HCEC 1CT (cell line): ENCODE measurements at places on chromosomes 6 and 20.

DNA sequence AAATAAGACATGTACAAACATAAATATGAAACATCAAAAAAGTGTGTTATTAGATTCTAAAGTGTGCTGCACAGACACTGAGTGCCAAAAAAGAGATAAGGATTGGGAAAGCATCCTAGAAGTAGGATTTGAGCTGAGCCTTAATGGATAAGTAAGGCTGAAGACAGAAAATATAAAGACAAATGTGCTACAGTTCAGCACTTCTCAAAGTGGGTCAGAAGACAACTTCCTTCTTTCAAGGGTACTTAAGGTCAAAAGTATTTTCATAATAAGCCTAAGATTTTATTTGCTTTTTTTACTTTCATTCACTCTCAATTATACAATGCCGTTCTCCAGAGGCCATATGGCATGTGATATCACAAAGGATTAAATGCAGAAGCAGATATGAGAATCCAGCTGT, 16.8 kb downstream of the USP45 start:
- DNase-seq = no peak

GRCh38 chr20:37278966-37279590, 10.4 kb upstream of the MANBAL start:
- no peak for DNase-seq

GRCh38 chr6:142241061-142241460, 60.7 kb upstream of the ADGRG6 start:
- DNase-seq = no peak

DNA sequence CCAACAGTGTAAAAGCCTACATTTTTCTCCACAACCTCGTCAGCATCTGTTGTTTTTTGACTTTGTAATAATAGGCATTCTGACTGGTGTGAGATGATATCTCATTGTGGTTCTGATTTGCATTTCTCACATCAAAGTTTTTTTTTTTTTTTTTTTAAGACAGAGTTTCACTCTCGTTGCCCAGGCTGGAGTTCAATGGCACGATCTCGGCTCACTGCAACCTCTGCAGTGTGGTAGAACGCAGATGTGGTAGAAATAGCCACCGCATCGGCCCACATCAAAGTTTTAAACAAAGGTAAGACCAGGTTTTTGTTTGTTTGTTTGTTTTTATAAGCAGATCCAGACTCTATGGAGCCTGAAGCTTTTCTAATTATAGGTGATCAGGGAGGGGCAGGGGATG, 12.7 kb upstream of the PPP1R3G start:
- DNase-seq = no peak

DNA sequence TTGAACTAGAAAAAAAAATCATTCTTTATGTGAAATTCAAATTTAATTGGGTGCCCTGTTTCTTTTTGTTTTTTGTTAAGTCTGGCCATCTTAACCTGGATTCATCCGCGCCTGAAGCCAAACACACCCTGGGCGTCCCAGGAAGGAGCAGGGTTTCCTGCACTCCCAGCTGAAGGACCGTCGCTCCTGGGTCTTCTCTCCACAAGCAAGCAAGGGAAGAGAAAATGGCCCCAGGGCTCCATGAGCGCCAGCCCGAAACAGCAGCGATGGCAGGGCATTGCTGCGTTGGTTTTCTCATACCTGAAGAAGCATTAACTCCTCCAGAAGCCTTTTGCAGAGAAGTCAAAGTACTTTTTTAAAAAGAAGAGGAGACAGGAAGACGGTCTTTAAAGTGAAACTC, 105.4 kb upstream of the AFDN start:
- DNase-seq = no peak

DNA sequence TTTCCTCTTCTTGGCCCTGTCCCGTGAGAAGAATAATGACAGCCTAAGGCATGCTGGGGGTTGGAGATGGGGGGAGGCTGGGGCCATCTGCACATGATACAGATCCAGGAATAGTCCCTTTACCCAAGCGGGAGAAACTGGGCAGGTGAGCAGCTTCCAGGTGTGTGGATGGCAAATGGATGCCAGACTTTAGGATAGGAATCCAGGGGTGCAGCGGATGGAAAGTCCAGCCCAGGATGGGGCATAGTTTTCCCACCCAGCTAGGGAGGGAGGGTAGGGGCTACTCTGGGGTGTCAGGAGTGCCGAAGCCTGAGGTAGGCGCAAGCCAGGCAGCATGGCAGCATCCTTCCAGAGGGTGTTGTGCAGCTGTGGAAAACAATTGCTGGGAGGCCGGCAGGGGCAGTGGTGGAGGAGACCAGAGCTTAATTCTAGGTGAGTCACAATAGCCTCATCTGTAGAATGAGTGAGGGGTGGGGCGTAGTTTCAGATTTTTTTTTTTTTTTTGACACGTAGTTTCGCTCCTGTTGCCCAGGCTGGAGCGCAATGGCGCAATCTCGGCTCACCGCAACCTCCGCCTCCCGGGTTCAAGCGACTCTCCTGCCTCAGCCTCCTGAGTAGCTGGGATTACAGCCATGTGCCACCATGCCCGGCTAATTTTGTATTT, 15.4 kb upstream of the FAM110A start:
- peak; percentile 16 for DNase-seq

DNA sequence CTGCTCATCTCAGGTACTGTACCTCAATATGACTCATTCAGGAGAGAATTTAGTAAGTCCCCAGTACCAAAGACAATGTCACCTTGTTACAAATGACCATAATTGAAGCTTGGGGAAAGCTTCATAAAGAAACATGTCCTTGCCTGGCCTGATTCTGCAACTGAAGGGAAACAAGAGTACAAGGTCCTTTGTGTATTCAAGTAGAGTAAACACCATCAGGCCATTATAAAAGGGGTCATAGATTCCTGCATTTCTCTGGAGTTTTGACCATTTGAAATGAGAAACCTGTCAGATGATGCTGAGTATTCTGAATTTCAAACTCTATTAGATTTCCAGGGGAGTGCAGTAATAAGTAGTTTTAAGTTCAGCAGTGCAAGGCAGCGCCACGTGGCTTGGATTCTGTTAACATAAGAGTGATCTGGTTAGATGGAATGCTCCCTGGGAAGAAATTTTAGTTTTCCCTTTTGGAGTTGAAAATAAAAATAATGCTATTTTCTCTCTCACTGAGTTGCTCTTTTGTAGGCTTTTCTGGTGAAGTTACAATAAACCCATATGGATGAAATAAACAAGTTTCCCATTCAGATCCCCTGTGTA, 1054.3 kb downstream of the EPHA7 start:
- DNase-seq = no peak

DNA sequence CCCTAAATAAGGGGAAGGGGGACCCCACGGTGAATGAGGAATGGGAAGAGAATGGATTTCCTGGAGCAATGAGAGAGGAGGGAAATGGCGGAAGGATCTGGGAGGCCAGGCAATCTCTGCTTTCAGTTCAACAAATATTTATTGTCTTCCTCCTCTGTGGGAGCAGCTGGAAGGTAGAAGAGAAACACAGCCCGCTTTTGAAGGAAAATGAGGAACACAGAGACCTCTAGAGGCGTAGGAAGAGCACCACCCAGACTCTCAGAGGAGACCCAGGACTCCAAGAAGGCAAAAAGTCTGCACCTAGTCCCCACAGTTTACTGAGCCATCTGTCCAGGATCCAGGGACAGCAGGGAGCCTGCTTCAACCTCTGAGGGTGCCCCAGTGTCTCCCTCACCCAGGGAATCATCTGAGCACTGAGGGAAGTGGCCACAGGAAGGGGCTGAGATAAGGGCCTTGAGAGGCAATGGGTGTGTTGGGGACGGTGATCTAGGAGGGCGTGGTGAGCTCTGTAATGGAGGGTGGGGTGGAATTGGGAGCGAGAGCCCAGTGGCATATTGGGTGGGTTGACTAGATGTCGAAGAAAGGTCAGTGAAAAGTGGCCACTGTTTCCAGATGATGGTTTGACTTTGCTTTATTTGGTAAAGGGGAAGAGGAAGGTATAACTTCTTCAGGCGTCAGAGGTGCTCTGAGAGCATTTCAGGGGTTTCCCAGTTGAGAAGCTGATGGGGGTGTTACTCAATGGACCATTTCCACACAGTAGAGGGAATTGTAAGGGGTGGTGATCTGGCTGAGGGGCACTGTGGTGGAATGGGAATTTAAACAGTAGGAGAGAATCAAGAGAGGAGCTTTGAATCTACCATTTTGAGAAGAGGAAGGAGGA, 610 bp downstream of the PSORS1C1 start:
- DNase-seq = peak; percentile 29

DNA sequence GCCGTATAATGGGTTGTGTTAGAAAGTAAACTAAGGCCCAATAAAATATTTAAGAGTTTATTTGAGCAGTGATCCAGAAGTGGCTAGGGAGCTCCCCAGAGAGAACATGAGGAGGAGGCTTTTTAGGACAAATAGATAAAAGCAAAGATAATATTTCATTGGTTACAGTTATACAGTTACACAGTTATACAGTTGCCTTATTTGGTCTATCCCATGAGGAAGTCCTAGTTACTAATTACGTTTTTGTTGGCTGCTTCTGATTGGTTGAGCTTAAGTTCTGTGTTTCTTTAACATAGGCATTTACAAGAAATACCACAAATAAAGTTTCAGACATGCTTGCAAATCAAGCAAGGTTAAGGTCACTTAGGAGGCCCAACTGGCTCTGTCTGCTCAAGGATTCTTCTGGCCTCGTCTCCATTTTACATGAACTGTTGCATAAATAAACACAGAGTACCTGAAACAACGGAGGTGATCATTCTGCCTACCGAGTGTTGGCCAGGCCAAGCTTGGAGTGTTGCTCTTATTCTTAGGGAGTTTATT, 7.0 kb downstream of the UBD start:
- peak; percentile 51 for DNase-seq

- no peak for DNase-seq
Observed at GRCh38 chr20:34669094-34669493, 7.8 kb downstream of the PIGU start.

- no peak for DNase-seq
Observed at GRCh38 chr20:687468-688203, 12.0 kb upstream of the SCRT2 start.

DNA sequence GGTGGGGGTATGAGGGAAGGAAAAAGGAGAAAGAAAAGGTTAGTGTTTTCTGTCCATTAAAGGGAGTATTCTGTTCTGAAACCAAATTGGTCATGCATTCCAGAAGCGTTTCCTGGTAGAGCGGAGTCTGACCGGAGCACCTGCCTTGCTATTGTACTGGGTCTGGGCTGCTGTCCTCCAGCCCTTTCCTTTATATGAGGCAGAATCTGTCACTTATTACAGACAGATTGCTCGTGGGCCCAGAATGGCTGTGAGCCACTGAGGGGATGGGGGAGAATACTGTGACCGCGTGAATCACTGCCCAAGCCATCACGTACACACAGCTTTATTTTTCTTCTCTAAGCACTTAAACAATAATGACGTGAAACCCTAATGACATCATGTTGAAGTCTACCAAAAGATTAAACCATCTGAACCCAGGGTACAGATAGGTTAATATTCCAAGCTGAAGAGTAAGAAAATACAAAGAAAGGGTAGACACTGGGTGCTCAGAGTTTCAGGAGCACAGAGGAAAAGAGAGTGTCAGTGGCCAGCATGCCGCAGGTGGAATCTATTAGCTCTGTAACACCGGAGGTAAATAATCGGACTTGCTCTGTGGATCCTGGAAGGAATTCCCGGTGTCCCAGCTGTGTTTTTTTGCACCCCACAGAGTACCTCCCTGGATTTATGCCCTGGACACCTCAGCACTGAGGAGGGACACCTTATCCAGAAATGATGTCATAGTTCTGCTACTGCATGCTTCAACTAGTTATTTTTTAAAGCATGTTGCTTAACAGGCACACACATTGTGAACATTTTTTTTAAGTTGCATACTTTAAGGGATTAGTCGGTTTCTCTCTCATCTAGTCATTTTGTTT, 573.3 kb downstream of the PKHD1 start:
- no peak for DNase-seq

DNA sequence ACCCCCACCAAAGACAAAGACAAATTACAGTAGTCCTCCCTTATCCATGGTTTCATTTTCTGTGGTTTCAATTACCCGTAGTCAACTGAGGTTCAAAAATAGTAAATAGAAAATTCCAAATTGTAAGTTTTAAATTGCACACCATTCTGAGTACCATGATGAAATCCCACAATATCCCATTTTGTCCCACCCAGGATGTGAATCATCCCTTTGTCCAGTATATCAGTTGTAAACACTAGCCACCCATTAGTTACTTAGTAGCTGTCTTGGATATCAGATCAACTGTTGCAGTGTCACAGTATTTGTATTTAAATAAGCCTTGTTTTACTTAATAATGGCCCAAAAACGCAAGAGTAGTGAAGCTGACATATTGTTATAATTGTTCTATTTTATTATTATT, 364.0 kb upstream of the ARID1B start:
- DNase-seq = no peak

DNA sequence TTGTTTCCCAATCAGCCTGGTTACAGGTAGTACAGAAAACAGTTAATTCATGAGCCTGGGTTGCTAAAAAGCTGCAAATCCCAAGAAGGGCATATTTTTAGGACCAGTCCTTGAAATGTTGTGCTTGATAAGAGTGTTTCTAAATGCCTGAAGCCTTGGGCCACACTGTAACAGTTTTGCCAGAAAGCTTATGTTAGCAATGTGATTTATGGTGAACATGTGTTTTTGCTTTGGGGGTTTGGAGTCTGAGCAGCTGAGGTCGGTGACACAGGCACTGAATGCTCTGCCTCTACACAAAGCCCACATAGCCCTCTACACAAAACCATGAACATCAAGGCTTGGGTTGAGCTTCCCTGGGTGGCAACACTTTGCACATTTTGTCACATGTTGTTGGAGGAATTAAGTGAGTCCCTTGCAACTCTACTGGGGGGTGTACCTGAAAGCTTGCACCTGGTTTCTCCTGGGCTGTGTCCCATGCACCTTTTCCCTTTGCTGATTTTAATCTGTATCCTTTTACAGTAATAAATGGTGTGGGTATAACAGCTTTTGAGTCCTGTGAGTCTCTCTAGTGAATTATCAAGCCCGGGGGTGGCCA, 22.2 kb downstream of the AHI1 start:
- DNase-seq = peak; percentile 18

- DNase-seq = no peak
Observed at GRCh38 chr6:3875486-3875885, 26.3 kb downstream of the FAM50B start.

GRCh38 chr6:170067181-170067641, 223.7 kb downstream of the DLL1 start:
- no peak for DNase-seq

GRCh38 chr6:168641446-168641845, 200.5 kb downstream of the SMOC2 start:
- no peak for DNase-seq

DNA sequence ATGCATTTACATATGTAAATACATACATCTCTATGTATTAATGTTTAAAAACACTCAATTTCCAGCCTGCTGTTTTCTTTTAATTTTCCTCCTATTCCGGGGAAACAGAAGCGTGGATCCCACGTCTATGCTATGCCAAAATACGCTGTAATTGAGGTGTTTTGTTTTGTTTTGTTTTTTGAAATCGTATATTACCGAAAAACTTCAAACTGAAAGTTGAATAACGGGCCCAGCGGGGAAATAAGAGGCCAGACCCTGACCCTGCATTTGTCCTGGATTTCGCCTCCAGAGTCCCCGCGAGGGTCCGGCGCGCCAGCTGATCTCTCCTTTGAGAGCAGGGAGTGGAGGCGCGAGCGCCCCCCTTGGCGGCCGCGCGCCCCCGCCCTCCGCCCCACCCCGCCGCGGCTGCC, 355 bp upstream of the BMP2 start:
- DNase-seq = no peak
